ENCODE measurements at places on chromosomes 3 and 15. TPM values are rescaled to one million over a fixed set of nuclear protein-coding genes. Genes with fewer than 3 reads are reported as not detected.
A peak's percentile ranks its signal among the peaks of the same experiment; 100 is the strongest.

Gene A4GNT
- 4.0 TPM for total RNA-seq

GRCh38 chr3:62542185-62542584 lies 168.8 kb upstream of the FEZF2 start:
- no peak for DNase-seq

GRCh38 chr3:144774897-144775296 lies 803.3 kb downstream of the DIPK2A start:
- DNase-seq, result no peak

GRCh38 chr15:31267161-31268107 lies 59.2 kb upstream of the KLF13 start:
- DNase-seq, result no peak

DNA sequence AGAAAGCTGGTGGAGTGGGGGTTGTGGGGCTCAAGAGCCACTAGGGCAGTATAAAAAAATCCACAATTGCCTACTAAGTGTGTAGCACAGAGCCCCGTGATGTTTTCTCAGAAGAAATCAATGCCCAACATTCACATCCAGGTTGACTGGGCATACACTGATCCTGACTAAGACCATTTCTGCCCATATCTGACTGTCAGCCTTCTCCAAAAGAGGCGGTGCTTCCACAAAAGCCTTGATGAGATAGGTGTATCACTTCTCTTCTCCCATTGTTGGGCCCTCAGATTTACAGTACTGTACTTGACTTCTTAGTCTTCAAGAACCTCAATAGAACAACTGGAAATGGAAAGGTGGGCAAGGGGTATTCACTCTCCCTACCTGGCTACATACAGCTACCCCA lies 1.4 kb downstream of the POPDC2 start:
- DNase-seq, result no peak

GRCh38 chr15:88894348-88894818 lies 961 bp downstream of the HAPLN3 start:
- DNase-seq, result peak; percentile 66
